ENCODE measurements at places on chromosomes 4 and X.

- no peak for DNase-seq
Measured at GRCh38 chr4:175622887-175623286, 189.2 kb downstream of the GPM6A start.

DNA sequence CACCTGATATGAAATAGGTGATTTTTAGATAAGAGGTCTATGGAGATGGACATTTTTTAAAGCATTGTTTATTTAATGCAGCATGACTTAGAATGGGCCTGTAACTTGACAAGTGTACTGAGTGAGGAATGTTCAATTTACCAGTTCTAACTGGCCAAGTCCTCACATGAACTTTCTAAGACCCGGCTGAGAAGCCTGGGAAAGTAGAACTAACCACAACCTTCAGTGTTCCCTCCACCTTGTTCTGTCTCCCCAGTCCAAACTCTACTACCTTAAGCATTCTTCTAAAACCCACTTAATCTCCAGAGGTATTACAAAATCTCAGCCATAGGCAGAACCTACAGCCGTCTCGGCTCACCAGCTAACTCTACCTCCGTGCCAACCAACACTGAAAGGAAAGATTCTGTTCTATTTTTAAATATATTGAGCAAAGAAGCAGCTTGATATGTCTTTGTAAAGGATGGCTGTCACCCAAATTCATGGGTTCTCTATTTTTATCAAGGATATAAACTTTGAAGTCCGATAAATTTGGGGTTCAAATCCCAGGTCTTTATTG, 6.8 kb downstream of the PPARGC1A start:
- DNase-seq = no peak

- peak; percentile 12 for DNase-seq
Measured at GRCh38 chr4:145679991-145680455, at the start of gene C4orf51. Gene C4orf51, plus strand, starts transcription at chr4:145680146. Its CDS starts 58 bp downstream, at chr4:145680204.

GRCh38 chr4:108247387-108248049, 78.8 kb upstream of the LEF1 start:
- no peak for DNase-seq

DNA sequence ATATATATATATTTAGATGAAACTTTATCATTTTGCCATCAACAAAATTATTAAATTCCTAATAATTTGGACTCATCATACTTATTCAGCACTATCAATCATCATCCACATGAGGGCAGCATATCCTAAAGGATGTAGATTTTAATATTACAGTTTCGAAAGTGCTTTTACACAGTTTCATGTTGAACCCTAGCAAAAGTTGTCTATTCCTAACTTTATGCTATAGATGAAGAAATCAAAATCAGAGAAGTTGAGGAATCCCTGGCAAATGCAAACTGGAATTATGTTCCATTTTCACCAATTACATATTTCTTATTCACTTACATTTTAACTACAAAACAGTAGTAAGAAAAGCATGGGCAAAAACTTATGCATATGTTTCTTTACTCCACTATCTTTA, 36.6 kb upstream of the UGT2A1 start:
- DNase-seq = no peak

GRCh38 chrX:138229718-138230117, 481.8 kb downstream of the FGF13 start:
- no peak for DNase-seq

GRCh38 chrX:47068720-47069119, 9.5 kb upstream of the RGN start:
- DNase-seq = no peak

GRCh38 chr4:129146639-129147038, 50.7 kb downstream of the C4orf33 start:
- DNase-seq = no peak

All from NCI-H1930 (cell line).